ENCODE measurements at places on chromosomes 4 and X.

DNA sequence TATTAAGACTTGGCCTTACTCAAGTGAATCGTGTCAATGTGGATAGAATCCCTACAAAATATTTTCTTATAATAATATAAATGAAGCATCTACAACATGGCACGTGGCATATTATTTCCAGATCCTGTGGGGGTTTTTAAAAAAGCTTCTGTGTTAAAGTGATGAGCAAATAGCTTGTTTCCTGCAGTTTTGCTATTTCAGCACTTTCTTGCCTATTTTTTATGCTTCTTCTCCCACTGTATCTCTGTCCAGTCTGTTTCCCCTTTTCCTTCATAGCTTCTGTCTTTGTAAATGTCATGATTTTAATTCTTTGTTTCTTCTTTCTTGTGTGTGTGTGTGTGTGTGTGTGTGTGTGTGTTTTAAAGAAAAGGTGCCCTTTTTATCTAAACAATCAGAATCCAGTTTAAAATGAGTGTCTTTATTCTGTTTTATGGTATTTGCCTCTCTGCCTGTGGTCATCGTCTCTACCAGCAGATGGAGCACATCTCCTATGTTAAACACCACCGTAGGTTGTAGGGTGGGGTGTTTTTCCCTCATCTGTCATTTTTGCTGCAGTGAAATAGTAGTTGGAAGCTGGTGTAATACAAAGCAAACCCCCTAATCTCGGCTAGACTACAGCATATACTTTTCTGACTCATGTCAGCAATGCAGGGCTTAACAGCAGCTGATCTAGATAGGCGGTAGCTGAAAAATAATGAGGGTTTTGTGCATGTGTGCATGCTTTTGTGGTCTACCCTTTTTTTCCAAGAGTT lies 33.1 kb downstream of the FTHL17 start:
- no peak for DNase-seq

DNA sequence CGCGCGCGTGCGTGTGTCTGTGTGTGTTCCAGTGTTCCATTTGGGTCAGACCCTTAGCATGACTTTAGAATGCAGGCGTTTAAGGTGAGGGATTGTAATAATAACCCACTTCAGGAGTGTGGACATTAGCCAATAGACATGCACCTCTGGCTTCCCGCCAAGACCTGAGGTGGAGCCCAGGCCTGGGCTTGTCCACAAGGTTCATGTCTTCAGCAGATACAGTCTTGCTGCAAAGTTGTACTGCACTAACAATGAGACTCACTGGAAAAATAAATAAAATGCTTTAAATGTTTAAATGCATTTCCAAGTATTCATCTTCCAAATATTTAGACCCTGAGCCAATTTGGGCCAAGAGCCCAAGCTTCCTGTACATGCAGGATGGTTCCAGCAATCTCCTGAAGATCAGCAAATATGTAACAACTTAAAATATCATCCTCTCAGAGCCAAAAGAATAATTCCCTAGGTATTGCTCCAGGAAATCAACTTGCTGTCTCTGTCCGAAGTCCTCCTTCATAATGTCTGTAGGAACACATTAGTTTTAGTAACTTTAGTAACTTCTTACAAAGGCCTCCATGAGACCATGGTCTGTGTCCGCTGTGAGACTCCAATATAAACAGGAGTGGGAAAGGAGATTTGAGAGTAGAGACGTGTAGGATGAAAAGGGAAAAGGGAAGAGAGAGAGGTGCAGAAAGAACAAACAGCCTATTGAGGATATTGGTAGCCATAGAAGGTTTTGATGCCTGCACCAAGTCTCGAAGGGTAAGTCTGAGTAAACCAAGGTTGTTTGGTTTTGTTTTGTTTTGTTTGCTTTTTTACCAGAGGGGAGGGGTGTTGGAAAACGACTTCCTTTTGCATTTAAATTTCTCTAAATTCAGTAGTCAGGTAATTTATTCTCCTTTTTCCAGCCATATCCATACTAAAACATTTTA lies 98.5 kb upstream of the KLF3 start:
- DNase-seq: no peak

- DNase-seq: no peak
Observed at GRCh38 chr4:119227690-119228089, 15.2 kb downstream of the USP53 start.

- no peak for DNase-seq
Observed at GRCh38 chrX:95885074-95885473, 799.6 kb upstream of the DIAPH2 start.

GRCh38 chrX:152900937-152901445 lies 3.1 kb downstream of the ZNF185 start:
- no peak for DNase-seq

- DNase-seq: no peak
Observed at GRCh38 chr4:48297256-48297846, 27.7 kb upstream of the TEC start.
